Tibial nerve (tissue), 4 donors: ENCODE measurements at places on chromosomes 6 and 20. TPM values are rescaled to one million over a fixed set of nuclear protein-coding genes. Genes with fewer than 3 reads are reported as not detected.

Gene ASIP
- not detected for total RNA-seq

Gene SNAP91
- 4.3 TPM for total RNA-seq

Gene MEP1A
- not detected for total RNA-seq

Gene APOBEC2
- not detected for total RNA-seq

Gene WFDC10A
- not detected for total RNA-seq

Gene KHDC1L
- total RNA-seq, result not detected

Gene GJA1
- 39.0 TPM for total RNA-seq

Gene NOL4L
- total RNA-seq, result 22.3 TPM

Gene TXLNB
- under 0.01 TPM for total RNA-seq

Gene SOX18
- total RNA-seq, result 44.6 TPM

Gene DCDC2
- not detected for total RNA-seq

Gene SAMD10
- 5.1 TPM for total RNA-seq

Gene CPNE5
- 3.0 TPM for total RNA-seq

Gene PLCG1
- total RNA-seq, result 149 TPM

Gene NKAIN2
- 15.1 TPM for total RNA-seq

Gene CDSN
- total RNA-seq, result not detected

Gene PHACTR3
- 8.5 TPM for total RNA-seq

Gene MLIP
- total RNA-seq, result 383 TPM

Gene SMLR1
- not detected for total RNA-seq

Gene HUS1B
- total RNA-seq, result 8.4 TPM

Gene TTLL9
- 3.7 TPM for total RNA-seq

Gene C6orf15
- total RNA-seq, result not detected

Gene TUBB2B
- 47.6 TPM for total RNA-seq

Gene TAGAP
- 4.0 TPM for total RNA-seq

Gene DUSP15
- total RNA-seq, result 61.3 TPM

Gene BHLHE23
- total RNA-seq, result not detected

Gene SAPCD1
- not detected for total RNA-seq

Gene TAF8
- 10.7 TPM for total RNA-seq

Gene IRF4
- 0.22 TPM for total RNA-seq

Gene SASH1
- 142 TPM for total RNA-seq

Gene CFAP61
- total RNA-seq, result 0.60 TPM

Gene GPX6
- total RNA-seq, result not detected

Gene JAG1
- total RNA-seq, result 133 TPM

Gene HLA-DQA1
- total RNA-seq, result 17.2 TPM

Gene SLC44A4
- 0.59 TPM for total RNA-seq

Gene CDYL
- total RNA-seq, result 20.3 TPM

Gene CGA
- total RNA-seq, result not detected

Gene ZNF831
- total RNA-seq, result 0.84 TPM

Gene SIRPB2
- total RNA-seq, result 28.5 TPM

Gene ZNF334
- 5.9 TPM for total RNA-seq
